ENCODE measurements at places on chromosomes 13 and 19.

- DNase-seq: no peak
Observed at GRCh38 chr13:36696410-36697010, 22.7 kb downstream of the SERTM1 start.

DNA sequence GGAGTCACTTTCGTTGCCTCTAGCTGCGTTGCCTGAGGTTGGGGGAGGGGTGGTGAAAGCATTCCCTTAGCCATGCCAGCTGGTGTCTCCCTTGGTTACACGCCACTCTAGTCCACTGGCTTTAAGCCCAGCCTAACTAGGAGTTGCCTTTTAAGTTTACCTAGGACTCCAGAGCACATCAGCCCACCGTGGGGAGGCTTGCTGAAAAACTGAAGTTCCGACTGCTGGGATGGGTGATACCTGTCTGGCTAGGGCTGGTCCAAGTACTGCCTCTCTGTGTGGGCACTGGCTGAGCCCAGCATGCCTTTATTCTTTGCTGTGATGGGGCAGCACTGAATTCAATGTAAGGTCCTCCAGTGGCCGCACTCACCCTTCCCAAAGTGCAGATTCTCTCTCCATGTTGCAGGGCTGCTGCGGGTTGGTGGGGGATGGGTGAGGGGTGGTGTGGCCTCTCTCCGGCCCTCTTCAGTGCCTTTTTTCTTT, 11.8 kb upstream of the CEACAM1 start:
- DNase-seq: no peak

GRCh38 chr19:38735257-38735686, 9.0 kb downstream of the CAPN12 start:
- DNase-seq: no peak

GRCh38 chr19:46880431-46880830, 19.6 kb downstream of the ARHGAP35 start:
- DNase-seq: no peak

DNA sequence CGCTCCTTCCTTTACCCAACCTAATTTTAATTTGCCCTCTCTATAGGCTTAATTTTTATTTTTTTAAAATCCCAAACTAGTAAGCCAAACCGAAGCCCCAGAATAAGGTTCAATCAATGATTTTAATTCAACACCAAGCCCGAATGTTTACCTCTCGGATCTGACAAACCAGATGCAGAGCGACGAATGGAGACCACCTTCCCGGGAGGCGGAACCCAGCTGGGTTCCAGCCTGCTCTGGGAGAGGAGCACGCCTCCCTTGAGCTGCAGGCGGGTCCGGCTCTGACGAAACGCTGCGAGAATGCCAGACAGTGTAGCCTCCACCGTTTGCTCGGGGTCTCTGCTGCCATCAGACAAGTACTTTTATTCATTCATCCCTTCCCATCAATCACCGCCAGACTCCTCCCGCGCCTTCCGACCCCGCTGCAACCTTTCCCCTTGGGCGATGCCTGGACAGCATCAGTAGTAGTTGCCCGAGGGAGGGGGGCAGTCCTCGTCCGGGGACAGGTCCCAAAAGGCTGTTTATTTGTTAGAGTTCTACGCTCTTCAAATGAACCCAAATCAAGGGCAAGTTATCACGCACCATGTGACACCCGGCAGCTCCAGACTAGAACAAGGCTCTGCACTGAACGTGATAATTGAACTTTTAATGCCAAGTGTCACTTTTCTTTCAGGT, 752 bp upstream of the EDNRB start:
- peak; percentile 2 for DNase-seq

DNA sequence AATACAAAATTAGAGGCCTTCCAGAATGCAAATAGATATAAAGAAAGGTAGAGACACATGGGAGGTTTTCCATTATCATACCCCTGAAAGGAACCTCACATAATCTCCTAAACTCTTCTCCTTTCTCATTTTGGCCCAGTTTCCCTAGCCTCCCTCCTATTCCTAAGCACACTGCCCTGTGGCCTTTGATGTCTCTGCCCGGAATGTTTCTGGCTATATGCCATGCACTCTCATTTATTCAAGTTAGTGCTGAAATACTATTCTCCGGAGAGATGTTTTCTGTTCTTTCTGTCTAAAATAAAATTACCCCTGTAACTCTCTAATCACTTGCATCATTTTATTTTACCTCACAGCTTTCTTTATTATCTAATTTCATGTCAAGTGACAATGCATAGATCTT, 1287.7 kb downstream of the SLITRK5 start:
- no peak for DNase-seq

GRCh38 chr19:19900139-19900728, 512 bp upstream of the ZNF93 start:
- no peak for DNase-seq

GRCh38 chr13:53158201-53158600, 129.6 kb downstream of the OLFM4 start:
- DNase-seq: no peak

- DNase-seq: no peak
Observed at GRCh38 chr13:79477968-79478367, 3.0 kb upstream of the NDFIP2 start.

DNA sequence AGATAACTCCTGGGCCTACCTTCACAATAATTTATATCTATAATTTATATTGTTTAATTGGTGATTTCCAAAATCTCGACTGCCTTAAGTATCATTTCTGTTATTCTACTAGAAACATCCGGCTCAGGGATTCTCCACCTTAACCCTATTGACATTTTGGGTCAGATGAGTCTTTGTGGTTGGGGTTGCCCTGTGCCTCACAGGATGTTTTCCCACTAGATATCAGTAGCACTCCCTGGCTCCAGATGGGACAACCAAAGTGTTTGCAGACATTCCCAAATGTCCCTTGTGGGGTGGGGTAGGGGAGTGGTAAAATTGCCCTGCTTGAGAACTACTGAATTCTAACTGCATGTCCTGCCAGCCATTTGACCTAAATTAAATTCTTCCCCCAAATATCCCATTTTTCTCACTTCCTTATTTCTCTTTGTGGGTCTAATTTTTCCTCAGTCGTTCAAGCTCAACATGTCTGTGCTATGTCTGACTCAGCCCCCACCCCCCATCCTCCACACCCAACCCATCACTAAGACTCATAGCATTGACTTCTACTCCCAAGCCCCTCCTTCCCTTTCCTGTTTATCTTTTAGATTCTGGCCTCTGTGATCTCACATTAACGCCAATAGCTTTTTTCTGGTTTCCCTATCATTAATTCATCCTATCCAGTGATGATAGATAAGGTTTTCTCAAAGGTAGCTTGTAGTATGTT, 545.1 kb downstream of the EFNB2 start:
- no peak for DNase-seq

GRCh38 chr13:27643334-27644132, 21.8 kb downstream of the POLR1D start:
- no peak for DNase-seq

GRCh38 chr19:53912653-53913052, 3.6 kb downstream of the CACNG7 start:
- no peak for DNase-seq

- DNase-seq: no peak
Observed at GRCh38 chr19:35468637-35469036, 20.6 kb downstream of the FFAR2 start.

DNA sequence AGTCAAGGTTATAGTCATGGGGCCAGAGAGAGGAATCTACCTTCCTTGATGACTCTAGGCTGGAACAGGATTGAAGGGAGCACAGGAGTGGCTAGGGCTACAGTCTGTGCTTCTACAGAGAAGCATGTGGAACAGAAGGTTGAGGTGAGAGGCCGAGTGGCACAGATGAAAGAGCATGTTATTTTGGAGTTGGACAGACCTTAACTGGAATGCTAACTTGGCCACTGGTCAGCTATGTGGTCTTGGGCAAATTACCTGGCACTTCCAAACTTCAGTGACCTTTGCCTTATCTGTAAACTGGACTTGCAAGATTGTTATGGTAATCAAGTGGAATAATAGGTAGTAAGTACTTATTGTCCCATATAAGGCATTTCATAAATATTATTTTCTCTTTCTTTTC, 252.7 kb downstream of the KCNRG start:
- DNase-seq: no peak

DNA sequence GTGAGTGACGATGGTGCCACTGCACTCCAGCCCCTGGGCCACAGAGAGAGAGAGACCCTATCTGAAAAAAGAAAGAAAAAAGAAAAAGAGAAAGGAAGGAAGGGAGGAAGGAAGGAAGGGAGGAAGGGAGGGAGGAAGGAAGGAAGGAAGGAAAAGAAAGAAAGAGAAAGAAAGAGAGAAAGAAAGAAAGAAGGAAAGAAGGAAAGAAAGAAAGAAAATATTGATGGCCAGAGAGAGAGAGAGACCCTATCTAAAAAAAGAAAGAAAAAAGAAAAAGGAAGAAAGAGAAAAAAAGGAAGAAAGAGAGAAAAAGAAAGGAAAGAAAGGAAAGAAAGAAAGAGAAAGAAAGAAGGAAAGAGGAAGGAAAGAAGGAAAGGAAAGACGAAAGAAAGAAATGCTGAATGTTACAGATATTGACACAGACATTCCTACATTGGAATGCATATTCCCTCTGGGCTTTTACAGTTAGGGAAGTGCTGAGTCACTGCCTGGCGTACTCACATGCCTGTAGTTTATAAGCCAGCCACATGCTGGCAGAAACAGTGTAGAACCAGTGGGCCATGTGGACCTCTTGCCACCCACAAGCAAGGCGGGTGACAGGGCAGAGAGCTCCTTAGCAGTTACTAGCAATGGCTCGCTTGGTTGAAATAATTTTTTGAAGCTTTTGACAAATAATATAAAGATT, 34.6 kb upstream of the SLC46A3 start:
- DNase-seq: no peak

- no peak for DNase-seq
Observed at GRCh38 chr13:113207890-113208420, 514 bp downstream of the PCID2 start.

- DNase-seq: peak; percentile 0
Observed at GRCh38 chr19:12603714-12604113, 6.9 kb downstream of the ZNF490 start.

All from caudate nucleus (tissue), 63 donors.